ENCODE measurements at places on chromosomes 2 and 18.

GRCh38 chr2:239378021-239378917, 22.6 kb downstream of the HDAC4 start:
- DNase-seq: no peak

DNA sequence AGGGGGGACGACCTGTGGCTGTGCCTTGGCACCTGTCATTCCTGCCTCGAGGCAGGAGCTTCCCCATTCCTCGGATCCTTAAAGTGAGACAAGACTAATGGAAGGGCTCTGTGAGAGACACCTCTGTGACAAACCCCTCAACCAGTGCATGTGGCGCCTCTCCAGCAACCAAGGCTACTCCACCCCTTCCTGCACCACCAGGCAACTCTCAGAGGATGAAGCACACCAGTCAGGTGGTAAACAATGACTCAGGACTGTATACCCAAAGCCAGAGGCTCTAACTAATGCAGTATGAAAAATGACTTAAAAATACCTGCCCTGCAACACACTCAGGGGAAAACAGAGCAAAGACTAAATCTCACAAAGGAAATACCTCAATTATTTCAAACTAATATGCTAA, 136.9 kb downstream of the UXS1 start:
- no peak for DNase-seq

GRCh38 chr2:235729557-235729947, 235.7 kb downstream of the AGAP1 start:
- no peak for DNase-seq

DNA sequence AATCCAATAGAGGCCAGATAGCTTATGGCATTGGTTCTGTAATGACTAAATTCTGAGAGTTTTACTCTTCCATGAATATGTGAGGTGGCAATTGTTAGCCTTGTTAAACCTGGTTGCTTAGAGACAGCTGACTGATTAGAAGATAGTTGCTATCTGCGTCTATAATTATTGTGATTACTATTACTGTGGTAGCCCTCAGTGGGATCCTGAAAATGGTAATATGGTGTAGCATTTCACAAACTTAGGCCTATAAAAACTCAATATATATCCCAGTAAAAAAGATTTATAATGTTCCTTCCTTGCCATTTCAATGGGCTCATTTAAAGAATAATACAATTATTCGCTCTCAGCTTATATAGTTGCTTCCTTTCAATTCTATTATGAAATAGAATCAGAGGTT, 405.8 kb upstream of the CDH2 start:
- DNase-seq: no peak

DNA sequence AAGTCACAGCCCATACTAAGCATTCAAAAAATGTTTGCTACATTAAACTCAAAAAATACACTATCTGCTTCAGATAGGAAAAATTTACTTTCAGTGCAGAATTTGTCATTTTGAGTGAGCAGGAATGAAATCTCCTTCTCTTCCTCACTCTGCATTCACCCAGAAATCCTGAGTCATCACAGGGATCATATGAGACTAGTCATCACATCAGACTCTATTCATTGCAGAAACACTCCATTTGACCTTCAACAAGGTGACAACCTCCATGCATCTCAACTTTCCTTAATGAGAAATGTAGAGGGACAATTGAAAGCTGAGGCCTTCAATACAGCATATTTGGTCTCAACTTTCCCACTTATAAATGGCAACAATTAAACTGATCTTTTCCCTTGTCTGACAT, 130.4 kb upstream of the CYP26B1 start:
- no peak for DNase-seq

DNA sequence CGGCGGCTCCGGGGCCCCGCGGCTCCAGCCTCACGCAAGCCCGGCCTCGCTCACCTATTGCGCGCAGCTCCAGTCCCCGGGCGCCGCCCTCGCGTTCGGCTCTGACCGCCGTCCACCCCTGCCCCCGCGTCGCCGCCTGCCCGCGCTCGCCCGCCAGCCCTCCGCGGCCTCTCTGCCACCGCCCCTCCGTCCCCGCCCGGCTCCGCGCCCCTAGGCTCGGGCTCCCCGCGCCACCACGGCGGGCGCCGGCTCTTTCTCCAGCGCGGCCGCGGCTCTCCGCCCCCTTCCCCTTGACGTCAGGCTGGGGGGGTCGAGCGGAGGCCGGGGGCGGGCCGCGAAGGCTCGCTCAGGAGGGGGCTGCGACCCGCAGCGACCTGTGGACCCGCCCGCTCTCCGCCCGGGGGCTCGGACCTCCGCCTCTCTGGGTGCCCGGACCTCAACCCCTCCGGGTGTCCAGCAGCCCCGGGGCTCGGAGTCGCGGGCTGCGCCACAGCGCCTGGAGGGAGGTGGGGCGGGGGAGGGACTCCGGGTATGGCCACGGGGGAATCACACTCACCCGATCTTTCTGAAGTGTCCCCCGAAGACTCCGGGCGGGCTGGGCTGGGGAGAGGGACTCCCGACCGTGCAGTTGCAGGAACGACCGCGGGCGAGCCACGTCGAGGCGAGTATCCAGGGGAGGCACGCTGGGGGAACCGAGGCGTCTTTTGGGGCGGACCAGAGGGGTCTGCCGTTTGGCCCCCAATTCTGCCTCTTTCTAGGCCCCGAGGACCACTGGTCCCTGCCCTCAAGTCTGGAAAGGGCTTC, at the start of gene SEMA4C:
TSS of gene SEMA4C (minus strand) at position 259 of the 804 bp plus-strand sequence. CDS start 2,194 bp downstream, outside the sequence.
- DNase-seq: no peak

DNA sequence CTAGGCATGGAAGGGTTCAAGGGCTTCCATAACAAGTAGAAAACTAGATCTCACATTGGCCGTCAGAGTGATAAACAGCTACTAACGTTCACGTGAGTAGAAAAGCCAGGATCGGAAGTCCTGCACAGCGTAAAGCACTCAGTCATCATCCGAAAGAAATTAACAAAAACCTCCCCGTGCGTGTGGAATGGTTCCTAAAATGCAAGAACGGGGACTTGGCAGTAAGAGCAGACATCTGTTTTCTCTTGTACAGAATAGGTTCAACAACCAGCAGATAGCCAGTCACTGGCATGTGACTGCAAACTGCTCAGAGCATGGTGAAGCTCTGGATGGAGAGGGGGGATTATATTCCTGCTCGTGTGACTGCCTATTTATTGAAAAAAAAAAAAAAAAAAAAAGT, 106.9 kb upstream of the ITGB6 start:
- no peak for DNase-seq

- DNase-seq: no peak
Measured at GRCh38 chr2:173119069-173119807, 43.6 kb downstream of the MAP3K20 start.

DNA sequence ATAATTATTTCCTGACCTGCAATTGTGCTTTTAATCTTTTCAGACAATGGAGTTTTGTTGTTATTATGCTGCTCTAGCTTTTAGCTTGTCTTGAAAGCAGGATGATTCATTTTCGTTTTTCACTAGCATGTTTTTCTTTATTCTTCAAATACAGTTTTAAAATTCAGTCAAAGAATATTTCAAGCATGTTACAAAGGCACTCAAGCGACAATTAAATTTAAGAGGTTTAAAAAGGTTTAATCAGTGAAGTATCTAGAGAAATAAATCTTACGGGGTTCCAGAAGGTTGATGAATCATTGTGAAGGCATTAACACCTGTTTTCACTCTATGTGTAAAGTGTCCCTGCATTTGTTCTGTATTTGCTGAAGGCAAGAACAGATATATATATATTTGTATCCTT, 390.7 kb upstream of the TMEFF2 start:
- no peak for DNase-seq

GRCh38 chr18:57210107-57210715, 63.3 kb downstream of the BOD1L2 start:
- DNase-seq: no peak

GRCh38 chr2:221624475-221624874, 52.4 kb upstream of the EPHA4 start:
- no peak for DNase-seq

DNA sequence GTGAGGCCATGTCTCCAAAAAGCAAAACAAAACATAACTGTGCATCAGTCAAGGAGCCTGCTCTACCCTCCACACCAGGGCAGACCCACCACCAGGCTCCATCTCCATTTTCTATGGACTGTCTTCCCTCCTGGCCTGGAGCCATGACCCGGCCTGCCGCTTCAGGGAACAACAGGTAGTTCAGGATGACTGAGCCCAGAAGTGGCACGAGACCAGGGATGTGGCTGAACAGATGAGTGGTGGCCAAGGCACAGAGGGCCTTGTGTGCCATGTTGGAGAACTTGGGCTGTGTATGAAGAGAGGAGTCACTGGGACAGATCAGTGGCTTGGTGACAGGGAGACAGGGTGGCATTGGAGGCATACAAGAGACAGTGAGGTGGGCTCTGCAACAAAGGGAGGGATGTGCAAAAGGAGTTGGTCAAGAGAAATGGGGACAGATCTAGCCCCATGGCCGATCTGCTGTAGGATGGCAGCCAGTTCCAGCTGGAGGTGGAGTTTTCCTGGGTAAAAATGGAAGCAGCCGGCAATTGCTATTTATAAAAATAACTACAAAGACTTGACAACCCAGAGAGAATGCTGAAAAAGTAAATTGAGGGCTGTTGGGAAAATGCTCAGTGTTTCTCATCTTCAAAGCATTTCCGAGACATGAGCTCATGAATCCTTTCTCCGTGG, 35.0 kb downstream of the TMEM177 start:
- no peak for DNase-seq

GRCh38 chr18:4453567-4453873, 1.6 kb downstream of the DLGAP1 start:
- no peak for DNase-seq

DNA sequence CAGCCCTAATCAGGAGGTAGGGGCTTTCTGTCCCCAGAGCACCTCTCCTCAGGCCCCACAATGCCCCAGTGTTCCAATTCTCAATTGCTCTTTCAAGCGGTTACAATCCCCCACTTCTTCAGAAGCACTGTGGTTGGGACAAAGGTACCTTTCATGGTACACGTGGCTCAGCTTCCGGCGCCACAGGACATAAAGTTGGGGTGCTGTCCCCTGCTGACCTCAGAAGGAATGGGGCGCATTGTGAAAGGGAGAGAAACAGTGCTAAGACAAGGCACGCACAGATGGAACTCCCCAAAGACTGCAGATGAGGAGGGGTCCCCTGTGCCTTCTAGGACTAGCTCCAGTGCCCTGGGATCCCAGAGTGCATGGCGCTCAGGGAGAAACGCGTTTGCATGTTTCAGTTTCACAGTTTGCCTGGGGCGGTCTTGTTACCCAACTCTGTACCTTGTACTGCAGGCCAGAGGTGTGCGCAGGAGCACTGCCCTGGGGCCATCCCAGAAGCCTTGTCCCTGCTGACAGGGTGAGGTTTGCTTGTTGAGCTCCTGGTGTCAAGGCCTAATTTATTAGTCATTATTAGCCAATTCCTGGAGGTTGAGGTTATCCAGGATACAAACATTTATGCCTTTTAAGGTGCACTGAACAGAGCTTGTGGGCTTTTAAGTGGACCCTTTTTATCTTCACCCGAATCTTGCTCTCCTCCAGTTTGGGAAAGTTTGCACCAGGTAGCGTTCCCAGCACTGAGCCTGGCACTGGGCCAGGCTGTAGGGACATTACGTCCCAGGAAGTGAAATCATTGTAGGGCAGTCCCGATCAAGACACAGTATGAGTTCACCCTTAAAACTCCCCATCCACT, 7.6 kb downstream of the CNDP1 start:
- DNase-seq: no peak

DNA sequence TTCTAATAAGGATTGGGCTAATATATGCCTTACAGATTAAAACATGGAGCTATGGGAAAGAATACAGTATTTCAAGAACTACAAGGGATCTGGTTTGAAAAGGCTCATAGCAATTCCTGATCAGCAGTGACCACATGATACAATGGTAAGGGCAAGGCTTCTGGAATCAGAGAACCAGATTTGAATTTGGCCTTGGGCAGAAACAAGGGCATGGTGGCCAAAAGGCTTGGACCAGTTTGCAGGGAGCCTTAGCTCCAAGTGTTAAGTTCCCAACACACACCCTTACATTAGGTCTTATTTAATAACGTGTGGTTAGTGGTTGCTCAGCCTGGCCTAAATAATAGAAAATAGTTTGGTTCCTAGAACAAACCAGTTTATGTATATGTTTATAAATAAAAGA, 87.7 kb downstream of the ZAP70 start:
- DNase-seq: no peak

GRCh38 chr2:151423760-151424159, 14.1 kb downstream of the RIF1 start:
- DNase-seq: no peak

- DNase-seq: no peak
Measured at GRCh38 chr2:46333912-46334311, 36.7 kb downstream of the EPAS1 start.

DNA sequence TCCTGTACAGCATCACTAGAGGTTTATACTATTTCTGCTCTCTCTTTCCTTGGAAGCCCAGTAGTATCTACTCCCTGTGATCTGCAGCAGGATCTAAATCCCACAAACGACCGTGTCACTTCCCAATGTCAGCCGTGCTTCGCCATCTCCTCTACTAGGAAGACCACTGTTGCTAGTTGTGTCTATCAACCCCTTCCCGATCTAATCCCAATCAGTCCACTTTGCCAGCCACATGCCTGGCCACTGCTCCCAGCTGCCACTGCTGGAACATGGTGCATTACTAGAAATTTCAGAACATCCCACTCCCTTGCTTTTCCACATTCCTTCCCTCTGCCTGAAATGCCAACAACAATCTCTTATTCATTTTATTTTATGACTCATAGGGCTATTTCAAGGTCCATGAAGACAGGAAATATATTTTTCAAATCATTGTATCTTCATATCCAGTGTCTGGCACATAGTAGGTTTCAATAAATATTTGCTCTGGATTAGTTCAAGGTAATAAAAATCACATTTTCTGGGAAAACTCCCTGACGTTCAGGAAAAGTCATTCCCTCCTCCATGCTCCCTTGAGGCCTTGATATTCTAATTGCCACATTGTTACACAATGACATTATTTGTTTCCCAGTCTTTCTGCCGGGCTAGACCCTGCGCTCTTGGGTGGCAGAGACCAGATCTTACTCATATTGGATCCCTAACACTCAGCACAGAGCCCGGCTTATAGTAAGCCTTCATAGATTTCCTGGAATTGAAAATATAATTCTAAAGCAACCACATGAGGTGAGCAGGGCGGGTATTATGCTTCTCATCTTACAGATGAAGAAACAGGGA, 2.1 kb upstream of the TRIB2 start:
- no peak for DNase-seq

- DNase-seq: no peak
Measured at GRCh38 chr2:200786826-200787225, 24.9 kb upstream of the BZW1 start.

DNA sequence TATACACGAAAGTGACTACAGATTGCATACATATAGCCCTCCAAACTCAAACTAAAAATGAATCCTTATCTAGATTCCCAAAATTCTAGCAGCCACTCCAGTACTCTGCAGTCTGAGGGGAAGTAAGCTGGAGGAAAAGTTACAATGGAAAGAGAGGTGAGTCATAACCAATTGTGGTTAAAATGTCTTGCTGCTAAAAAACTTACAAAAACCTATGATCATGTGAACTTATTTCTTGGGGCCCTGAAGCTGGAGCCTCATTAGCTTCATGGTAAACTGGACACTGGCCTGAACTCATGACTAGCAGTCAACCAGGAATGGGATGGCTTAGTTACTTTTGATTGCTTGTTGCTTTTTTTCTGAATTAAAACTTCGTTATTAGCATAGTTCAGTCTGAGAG, 175.9 kb downstream of the SLC4A3 start:
- DNase-seq: no peak
